ENCODE measurements at places on chromosomes 1 and 21. TPM values are rescaled to one million over a fixed set of nuclear protein-coding genes. Genes with fewer than 3 reads are reported as not detected.
A peak's percentile ranks its signal among the peaks of the same experiment; 100 is the strongest.

DNA sequence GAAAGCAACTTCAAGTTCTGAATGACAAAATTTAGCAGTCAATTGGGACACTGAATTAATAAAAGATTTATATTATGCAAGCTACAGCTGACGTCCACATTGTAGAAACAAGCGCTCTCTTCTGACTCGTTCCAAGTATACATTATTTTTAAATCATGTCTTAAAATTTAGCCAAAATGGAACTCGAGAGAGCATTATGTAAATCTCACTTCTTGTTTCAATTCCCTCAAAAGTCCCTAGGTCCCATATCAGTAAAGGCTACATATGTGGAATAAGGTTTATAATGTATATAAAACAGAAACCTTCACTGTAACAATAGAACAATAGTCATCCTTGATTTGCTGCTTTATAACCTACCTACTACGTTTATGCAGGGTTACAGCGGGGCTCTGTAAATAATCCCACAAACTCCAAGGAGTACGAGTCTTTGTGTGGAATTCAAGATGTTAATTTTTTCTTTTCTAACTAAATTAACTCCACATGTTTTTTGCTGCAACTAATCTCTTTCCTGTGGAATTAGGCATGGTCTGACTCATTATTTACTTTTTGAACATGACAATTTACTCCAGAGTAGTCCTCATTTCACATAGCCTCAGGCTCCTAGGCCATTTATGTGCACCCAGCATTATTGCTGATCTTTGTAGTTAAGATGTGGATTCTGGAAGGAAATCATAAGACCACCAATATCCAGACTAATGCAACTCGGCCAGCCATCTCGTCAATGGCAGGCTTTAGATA lies 785.1 kb downstream of the LTN1 start:
- no peak overlapping the region for H3K27ac ChIP-seq
- no peak for DNase-seq
- no peaks in the 10 kb centered on the region for H3K36me3 ChIP-seq
- no peaks in the 10 kb centered on the region for H3K4me1 ChIP-seq

GRCh38 chr1:160646711-160647328 lies at the start of gene SLAMF1:
SLAMF1 (minus strand) TSS chr1:160647044; CDS start chr1:160646945, 99 bp downstream.
- H3K4me1 ChIP-seq, result peaks cover 2% of the 10 kb centered on the region
- peaks cover 3% of the 10 kb centered on the region for H3K27me3 ChIP-seq
- no peak within 1 kb of the TSS for H3K27ac ChIP-seq

Gene BTBD8
- total RNA-seq, result 2.4 TPM

- no peak overlapping the region for H3K27ac ChIP-seq
- no peaks in the 10 kb centered on the region for H3K36me3 ChIP-seq
- peaks cover 9% of the 10 kb centered on the region for H3K4me1 ChIP-seq
- H3K27me3 ChIP-seq, result no peaks in the 10 kb centered on the region
- no peak overlapping the region for H3K4me3 ChIP-seq
- no peak for DNase-seq
Observed at GRCh38 chr1:182087719-182088350, 26.3 kb upstream of the ZNF648 start.

Gene TDRKH
- 19.9 TPM for total RNA-seq

Gene NBPF6
- total RNA-seq, result not detected

DNA sequence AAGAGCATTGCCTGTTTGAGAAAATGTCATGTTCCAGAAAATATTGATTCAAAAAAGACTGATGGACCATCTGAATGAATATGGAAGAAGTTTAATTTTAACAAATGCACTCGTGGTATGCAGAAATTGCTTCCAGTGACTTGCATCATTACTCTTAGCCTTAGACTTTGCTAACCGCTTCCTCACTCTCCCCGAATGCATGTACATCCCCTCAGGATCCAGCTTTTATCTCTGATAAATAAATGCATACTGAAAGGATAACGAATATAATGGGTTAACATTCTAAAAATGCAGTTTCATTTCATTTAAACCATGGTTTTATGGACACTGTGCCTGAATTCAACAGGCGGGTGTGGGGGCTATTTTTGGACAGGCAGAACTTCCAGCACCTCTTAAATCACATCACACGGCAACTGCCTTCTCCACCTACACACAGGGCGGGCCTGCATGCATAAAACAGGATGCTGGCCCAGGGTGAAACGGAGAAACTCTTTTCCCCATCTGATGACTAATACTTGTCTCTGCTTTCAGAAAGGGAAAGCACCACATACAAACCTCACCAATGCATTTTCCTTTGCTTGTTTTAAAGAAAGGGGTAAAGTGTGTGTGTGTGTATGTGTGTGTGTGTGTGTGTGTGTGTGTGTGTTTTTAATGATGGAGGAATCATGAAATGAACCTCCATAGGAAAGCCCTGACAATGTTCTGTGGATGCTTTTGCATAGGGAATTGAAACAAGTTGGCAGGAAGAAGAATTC lies 48.7 kb downstream of the SPAG17 start:
- DNase-seq, result no peak
- H3K4me1 ChIP-seq, result peaks cover 6% of the 10 kb centered on the region
- no peaks in the 10 kb centered on the region for H3K36me3 ChIP-seq
- no peak overlapping the region for H3K27ac ChIP-seq
- H3K27me3 ChIP-seq, result no peaks in the 10 kb centered on the region
- no peak overlapping the region for H3K4me3 ChIP-seq

- H3K27ac ChIP-seq, result no peak overlapping the region
- H3K36me3 ChIP-seq, result peaks cover 41% of the 10 kb centered on the region
- H3K4me1 ChIP-seq, result peaks cover 4% of the 10 kb centered on the region
Observed at GRCh38 chr1:46058936-46059335, 73.5 kb downstream of the PIK3R3 start.

DNA sequence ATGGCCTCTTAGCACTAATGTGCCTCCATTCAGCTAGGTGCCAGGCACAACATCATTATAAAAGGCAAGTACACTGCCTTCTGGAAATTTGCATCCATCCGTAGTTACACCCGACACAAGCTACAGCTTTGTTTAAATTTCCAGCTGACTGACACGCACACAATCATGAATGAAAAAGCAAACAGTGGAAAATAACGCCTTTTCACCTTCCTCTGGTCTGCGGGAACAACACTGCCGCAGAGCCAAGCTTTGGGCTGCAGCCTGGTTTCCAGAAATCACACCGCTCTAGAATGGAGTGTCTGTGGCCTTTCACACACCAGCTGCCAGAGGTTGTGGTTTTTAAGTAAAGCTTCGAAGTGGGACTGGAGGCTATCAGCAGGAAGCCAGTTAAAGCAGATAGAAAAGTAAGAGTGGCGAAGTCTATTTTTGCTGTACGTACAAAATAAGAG lies 142.8 kb upstream of the COA6 start:
- H3K27me3 ChIP-seq, result no peaks in the 10 kb centered on the region
- no peak for DNase-seq
- H3K27ac ChIP-seq, result peak overlapping the region; percentile 54
- H3K36me3 ChIP-seq, result no peaks in the 10 kb centered on the region
- peak overlapping the region; percentile 13 for H3K4me3 ChIP-seq

Gene CCSAP
- 10.1 TPM for total RNA-seq

DNA sequence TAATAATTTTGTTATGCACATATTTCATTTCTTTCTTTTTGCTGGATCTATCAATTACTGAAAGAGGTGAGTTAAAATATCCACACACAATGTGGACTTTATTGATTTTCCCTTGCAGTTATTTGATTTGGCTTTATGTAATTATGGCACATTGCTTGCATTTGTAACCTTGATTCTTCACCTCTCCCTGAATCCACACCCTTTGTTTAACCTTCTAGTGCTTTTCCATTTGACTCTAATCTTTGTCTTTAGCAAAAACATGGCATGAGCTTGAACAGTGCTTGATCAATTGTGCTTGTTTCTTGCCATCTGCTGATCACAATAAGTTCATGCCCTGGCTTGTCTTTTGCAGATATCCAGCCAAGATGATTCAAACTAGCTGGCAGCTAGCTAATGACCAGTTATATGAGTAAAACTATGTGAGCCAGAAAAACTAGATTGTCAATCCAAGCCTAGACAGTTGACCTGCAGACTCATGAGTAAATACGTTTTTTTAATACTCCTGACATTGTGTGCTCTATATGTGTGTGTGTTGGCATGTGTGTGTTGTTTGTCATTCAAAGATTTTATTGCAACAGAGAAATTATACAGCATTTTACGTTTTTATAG lies 899.2 kb downstream of the NCAM2 start:
- H3K4me3 ChIP-seq, result no peak overlapping the region
- H3K27ac ChIP-seq, result no peak overlapping the region
- no peaks in the 10 kb centered on the region for H3K4me1 ChIP-seq
- DNase-seq, result no peak
- no peaks in the 10 kb centered on the region for H3K27me3 ChIP-seq
